ENCODE measurements at places on chromosomes 11 and 22.

- no peak for DNase-seq
These were observed 5.5 kb upstream of the TMPRSS13 start for GRCh38 chr11:117934526-117935307.

DNA sequence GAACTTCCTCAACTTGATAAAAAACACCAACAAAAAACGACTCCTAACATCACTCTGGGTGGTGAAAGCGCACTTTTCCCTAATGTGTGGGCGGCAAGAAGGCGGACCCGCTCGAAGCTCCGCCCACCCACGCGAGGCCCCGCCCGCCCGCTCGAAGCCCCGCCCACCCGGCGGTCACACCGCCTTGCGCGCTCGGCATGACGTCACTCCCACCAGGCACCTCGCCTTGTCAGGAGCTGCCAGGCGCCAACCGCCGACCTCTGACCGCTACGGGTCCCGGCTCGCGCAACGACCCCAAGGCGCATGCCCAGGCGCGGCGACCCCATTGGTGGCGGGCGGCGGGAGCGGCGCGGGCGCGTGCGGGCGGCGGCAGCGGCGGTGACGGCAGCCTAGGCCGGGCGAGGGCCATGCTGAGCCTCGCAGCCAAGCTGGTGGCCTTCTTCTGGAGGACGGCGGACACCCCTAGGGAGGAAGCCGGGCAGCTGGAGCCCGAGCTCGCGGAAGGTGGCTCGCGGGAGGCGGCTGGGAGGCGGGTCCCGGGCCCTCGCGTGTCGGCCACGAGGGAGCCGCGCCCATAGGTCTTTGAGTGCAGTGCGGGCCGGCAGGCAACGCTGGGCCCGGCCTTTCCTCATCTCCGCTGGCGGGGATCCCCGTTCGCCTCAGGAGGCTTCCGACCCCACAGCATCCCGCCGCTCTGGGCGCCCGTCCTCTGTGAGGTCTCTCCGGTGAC lies at the start of gene MOV10L1:
Gene MOV10L1, plus strand, starts transcription at position 325 of the 730 bp plus-strand sequence. Its CDS starts 83 bp downstream, at position 408.
- peak; percentile 22 for DNase-seq

- DNase-seq = no peak
These were observed 77.2 kb downstream of the STIM1 start for GRCh38 chr11:3932698-3933097.

DNA sequence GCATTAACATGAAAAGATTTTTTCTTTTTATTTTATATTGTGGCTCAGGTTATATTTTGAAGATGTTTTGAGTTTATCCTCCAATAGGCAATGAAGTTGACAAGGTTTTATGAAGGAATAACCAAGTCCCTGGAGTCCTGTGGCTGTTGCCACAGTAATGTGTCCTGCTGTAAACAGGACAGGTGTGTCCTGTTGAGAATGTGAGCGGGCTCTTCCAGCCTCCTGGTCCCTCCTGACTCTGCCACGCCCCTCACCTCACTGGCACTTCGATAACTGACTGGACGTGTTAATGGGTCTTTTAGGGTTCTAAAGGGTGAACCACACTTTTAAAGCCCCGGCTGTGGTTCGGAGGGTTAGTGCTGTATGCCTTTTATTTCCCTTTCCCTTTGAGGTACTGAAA lies 47.8 kb upstream of the OR4B1 start:
- DNase-seq = no peak

- DNase-seq = no peak
These were observed 20.3 kb downstream of the ASCL2 start for GRCh38 chr11:2250041-2250440.

GRCh38 chr22:19742160-19743066 lies 18.2 kb upstream of the TBX1 start:
- no peak for DNase-seq

GRCh38 chr11:101567071-101567470 lies 16.7 kb downstream of the TRPC6 start:
- no peak for DNase-seq

DNA sequence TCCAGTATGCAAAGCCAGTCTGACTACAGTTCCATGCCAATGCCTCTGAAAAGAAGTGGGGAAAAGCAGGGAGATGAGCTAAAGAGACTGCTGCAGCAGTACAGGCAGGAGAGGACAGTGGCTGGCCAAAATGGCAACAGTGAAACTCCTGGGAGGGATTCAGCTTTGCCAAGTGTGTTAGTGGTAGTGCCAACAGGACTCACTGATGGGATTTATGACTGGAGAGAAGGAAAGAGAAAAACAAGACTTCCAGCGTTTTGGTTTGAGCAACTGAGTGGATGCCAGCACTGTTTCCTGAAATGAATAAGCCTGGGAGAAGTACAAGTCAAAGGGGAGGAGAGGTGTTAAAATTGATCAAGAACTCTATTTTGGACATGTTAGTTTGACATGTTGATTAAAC lies 80.9 kb downstream of the PLEKHA7 start:
- DNase-seq = no peak

DNA sequence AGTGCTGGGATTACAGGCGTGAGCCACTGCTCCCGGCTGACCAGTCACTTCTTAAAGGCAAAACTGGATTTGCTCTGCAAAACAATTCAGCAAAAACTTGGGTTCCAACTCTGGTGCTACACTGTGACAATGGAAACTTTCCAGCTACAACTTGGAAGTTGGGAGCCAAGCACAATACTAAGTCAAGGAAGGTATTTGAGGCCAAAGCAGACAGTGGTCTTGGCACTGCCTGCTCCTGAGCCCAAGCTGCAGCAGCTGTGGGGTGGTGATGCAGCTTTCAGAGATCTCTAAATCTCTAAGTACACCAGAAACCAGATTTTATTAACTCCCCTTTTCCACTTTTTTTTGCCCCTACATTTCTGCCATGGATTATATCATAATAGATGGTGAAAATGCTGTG lies 17.5 kb downstream of the ADM start:
- peak; percentile 63 for DNase-seq

DNA sequence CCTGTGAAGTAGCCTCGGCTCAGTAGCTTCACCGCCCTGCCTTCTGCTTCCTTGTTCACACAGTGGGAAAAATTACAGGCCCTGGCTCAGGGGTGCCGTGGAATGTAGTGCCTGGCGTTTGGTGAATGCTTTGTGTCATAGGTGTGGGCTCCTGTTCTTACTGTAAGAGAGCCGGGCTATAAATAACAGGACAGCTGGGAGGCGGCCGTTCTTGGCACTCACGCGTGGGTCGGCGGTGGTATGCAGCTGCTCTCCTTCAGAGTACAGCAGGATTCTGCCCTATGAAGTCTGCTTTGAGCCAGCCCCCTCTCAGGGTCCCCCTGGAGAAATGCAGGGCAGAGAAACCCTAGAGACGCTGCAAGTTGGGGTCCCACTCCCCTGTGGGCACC lies 84.2 kb downstream of the CTTN start:
- DNase-seq = no peak
